NCI-H187 treated with DMSO at 0.1 percent for 48 hours (cell line): ENCODE measurements at places on chromosomes 6 and 20.

DNA sequence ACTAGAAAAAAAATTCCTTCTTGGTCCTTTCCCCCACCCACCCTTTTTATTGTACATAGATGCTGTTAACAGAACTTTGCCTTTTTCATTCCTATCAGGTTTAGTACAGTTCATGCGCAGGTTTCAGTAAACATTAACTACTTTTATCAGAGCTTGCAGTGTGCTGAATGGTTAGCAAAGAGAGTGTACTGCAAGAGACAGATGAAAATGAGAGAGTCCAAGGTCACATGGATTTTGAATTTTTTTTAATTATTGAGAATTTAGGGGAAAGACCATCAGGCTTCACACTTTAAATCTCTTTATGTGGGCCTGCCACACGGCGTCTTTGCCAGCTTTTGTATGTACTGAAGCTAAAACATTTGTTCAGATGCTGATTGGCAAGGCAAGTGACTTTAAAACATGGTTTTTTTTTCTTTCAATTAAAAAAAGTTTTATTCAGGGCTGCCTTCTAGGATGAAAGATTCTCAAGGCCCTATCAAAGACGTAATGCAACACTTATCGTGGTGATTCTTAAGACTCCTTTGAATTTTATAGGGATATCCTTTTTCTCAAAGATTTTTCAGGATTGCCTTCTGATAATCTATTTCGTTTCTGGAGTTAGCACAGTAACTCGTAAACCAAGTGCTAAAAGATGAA is 32.2 kb downstream of the RREB1 start:
- no peak for DNase-seq

DNA sequence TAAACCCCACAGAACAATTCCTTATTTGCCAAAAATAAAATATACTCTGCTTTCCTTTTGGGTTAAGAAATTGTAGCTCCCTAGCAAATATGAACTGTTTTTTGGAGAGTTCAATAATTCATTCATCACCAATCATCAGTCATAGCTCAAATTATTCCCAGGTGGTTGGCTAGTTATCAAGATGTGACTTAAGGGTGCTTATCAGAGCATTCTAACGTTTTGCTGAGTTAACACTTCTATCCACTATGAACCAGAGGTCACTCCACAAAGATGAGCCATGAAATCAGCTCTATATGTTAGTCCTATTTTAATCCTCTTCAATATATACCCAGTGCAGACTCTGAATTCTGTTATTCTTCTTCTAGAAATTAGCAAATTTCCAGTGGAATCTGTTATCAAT is 379.1 kb downstream of the TENT5A start:
- DNase-seq, result no peak

GRCh38 chr6:149259753-149260152 is 57.8 kb upstream of the TAB2 start:
- no peak for DNase-seq

GRCh38 chr6:111468329-111469012 is 14.5 kb downstream of the REV3L start:
- DNase-seq, result no peak

GRCh38 chr6:3913958-3914337 is 64.8 kb downstream of the FAM50B start:
- DNase-seq, result no peak

DNA sequence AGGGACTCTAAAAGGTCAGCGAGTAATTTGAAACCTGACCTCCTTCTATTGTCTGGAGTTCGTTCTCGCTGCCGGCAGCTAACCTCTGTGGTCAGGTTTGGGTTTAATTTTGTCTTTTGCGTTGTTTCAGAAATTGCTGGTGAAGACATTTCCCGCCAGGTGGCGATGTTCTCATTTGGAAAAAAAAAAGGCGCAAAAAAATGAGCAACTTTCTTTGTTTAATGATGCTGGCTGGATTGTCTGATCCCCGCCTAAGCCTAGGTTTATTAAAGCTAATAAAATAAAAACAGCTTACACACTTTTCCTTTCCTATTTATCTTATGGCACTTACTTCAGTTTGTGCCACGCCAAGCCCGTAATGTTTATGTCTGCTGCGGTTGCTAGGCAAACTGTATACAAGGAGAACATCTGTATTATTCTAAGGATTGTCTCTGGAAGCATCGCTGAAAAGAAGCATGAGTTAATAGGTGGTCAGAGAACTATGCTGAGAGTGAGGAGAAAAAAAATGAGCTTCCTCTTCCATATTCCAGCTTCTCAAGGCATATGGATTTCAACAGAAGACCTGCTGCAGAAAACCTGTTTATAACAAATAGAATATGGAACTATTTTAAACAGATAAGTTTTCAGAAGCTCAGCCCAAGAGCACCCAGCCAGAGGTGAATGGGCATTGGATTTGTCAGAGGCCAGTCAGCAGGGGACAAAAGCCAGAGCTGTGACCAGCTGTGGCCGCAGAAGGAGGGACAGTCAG is 205.7 kb downstream of the DOK5 start:
- DNase-seq, result no peak

DNA sequence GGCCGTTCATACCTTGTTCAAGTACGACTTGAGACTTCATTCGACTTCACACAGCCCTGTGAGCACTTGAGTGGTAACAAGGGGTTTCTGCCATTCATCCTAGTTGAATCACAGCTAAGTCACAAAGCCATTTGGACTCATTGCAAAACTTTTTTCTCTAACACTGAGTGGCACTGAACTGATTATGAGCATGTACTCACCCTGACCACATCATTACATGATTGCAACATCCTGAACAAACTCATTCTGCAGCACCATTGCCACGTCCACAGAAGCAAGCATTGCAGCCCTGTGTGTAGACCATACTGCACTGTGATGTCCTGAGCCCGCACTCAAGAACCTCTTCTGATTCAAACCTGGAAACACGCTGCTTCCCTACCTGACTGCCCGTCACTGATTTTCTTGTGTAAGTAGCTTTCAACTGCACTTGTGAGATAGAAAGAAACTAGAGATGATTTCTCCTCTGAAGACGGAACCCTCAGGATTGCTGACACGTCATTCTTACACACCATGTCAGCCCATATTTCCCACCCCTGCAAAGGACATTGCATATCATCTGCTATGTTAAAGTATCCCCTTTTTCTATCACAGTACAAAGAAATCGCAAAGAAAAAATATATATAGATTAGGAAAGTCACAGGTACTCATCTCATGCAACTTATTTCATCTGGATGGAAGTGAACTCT is 81.6 kb downstream of the C6orf118 start:
- DNase-seq, result no peak

DNA sequence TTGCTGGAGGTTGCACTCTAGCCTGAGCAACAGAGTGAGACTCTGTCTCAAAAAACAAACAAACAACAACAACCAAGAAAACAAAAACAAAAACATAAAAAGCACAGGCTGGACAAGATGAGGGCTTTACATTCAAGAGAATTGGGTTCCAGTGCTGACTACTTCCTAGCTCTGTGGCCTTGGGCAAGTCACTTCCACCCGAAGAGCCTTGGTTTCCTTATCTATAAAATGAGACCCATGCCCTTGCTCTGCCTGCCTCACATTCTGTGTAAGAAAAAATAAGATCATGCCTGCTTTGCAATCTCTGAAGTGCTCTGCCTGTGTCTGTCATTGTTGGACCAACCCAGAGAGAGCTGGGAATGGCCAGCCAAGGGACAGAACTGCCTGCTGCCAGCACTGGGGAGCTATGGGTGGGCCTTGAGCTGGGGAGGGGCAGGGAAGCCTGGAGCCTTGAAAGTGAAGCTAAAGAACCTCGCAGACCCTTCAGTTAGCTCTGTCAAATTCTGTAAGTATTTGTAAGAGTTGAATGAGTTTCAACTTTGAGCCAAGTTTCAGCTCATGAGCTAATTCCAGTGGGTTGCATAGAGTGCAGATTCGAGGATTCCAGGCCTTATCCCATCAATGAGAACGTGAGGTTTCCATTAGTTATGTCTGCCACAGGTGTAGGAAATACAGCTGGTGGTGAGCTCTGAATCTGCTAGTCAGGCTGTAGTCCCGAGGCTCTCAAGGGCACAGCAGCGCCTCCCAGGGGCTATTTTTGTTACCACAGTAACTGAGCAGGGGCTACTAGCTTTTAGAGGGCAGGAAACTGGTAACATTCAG is 93.2 kb downstream of the DLGAP4 start:
- no peak for DNase-seq

GRCh38 chr6:136517002-136517401 is 33.2 kb downstream of the MAP7 start:
- no peak for DNase-seq

DNA sequence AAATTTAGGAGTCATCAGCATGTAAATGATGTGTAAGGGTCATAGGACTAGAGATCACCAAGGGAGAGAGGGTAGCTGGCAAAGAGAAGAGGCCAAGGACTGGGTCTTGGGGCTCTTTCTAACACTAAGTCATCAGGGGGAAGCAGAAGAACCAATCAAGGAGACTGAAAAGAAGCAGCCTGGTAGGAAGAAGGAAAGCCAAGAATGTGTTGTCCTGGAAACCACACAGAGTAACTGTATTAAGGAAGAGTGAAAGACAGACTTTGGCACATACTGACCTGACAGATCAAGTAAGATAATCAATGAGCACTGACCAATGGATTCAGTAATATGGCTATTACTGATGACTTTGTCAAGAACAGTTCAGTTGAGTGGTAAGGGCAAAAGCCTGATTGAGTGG is 42.3 kb upstream of the LAMA4 start:
- no peak for DNase-seq

DNA sequence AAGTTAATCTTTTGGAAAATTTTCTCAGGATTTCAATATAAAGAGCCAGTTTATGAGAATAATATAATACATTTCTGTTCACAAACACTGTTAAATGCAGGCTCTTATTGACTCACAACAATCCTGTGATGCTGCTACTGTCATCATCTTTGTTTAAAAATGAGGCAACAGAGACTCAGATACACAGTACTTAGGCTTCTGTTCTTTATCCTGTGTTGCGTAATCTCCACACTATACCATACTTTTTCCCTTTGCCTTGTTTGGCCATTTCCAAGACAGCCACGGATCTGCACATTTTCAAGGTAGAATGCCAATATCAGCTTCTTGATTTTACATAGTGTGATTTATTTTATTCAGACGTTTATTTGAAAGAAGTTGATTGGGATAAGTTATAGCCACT is 699.0 kb upstream of the CITED2 start:
- DNase-seq, result no peak

DNA sequence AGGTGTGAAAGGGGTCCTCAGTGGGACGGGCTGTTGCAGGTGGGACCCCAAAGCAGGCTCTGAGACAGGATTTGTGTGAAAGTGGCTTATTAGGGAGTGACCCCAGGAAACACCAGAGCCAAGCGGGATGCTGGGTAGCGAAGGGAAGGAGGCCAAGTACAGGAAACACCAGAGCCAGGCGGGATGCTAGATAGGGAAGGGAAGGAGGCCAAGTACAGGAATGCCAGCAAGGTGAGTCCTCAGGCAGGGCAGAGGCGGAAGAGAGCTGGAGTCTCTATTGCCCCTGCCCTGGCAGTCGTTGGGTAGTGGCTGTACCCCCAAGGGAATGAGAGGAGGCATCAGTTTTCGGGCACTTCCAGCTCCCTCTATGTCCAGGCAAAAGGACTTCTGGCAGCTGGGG is 30.5 kb upstream of the TGM2 start:
- no peak for DNase-seq

GRCh38 chr20:60055740-60056139 is 97.5 kb downstream of the CDH26 start:
- DNase-seq, result no peak

GRCh38 chr6:108584323-108584722 is 23.6 kb downstream of the FOXO3 start:
- no peak for DNase-seq

DNA sequence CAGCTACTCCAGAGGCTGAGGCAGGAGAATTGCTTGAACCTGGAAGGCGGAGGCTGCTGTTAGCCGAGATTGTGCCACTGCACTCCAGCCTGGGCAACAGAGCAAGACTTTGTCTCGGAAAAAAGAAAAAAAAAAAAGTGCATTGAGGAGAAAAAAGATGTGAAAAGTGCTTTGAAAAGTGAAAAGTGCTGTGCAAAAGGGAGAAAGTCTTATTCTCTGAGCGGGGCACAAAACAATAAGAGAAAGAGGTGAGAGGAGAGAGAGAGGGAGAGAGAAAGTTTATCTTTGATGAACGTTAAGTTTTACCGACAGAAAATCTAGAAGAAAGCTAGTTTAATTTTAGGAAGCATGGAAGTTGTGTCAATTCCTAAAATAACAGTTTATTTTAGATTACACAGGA is 3.9 kb upstream of the PACSIN1 start:
- no peak for DNase-seq

- DNase-seq, result no peak
Observed at GRCh38 chr20:36128463-36129159, 25.9 kb upstream of the EPB41L1 start.

DNA sequence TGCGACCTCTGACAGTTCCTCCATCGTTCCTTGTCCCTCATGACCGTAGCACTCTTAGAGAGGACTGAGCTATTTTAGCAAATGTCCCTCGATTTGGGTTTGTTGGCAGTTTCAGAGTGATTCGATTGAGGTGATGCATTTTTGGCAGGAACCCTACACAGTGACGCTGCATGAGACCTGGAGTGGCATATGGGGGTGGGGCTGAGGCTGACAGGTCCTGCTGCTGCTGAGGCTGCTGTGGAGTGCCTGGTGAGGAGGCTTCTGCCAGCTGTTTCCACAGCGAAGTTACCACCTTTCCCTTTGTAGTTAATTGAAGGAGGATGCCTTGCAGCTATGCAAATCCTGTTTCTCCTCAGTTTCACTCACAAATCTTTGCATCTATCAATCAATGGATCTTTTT is 19.8 kb downstream of the PXDC1 start:
- DNase-seq, result no peak

- DNase-seq, result no peak
Observed at GRCh38 chr6:119328254-119328653, 21.3 kb downstream of the MAN1A1 start.

DNA sequence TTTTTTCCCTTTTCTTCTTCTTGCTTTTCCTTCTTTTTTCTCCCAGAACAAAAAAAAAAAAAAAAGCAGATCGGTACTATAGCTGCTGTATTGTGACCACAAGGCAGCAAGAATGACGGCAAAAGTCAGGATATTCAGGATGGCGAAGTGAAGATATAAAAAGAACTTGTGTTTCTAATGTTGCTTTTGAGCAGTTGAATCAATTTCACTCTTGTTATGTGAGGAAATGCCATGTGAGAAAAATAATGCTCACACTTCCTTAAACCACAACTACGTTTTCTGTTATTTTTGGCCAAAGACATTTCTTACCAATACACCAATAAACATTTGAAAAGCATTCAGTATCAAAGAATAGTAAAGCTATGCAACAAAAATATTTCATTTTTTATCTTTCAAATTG is 510.5 kb downstream of the HACE1 start:
- DNase-seq, result no peak

DNA sequence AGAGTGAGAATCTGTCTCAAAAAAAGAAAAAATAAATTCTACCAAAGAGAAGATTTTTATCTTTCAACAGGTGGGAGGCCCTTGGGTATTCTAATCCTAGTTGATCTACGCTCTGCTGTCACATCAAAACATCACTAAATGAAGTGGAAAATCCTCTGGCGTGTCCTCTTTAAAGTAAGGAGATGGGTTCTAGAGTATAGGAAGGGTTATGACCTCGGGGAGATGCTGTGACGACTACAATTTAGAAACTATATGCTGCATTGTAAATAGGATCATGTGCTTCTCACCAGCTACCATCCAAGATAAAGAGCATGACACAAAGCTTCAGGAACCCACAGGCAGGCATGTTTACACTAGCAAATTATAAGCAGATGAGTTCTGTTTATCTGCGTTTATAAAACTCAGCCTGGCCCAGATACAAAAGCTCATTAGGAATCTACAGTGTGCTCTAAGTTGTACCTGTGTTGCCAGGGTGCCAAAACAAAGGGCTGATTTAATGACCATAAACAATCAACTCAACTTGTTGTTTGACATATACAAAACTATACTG is 197.1 kb upstream of the PLN start:
- DNase-seq, result no peak

GRCh38 chr6:159005436-159005835 is 5.4 kb upstream of the RSPH3 start:
- no peak for DNase-seq
